ENCODE measurements at places on chromosomes 1 and 21. TPM values are rescaled to one million over a fixed set of nuclear protein-coding genes. Genes with fewer than 3 reads are reported as not detected.

Gene SLC44A3
- 1.1 TPM for polyA plus RNA-seq

Gene ZNF687
- polyA plus RNA-seq: 12.5 TPM

Gene OR10J1
- polyA plus RNA-seq: not detected

Gene AIRE
- polyA plus RNA-seq: 0.12 TPM

Gene LRRN2
- polyA plus RNA-seq: not detected

Gene GUCA2A
- not detected for polyA plus RNA-seq

All from BJ (cell line).